ENCODE measurements at places on chromosomes 2 and 18. TPM values are rescaled to one million over a fixed set of nuclear protein-coding genes. Genes with fewer than 3 reads are reported as not detected.

TRAPPC12 gene
- total RNA-seq = 45.8 TPM

SPATS2L gene
- total RNA-seq = 8.9 TPM

IMPACT gene
- 19.9 TPM for total RNA-seq

SOX11 gene
- total RNA-seq = not detected

EDAR gene
- total RNA-seq = 1.1 TPM

VWC2L gene
- total RNA-seq = not detected

- no peaks in the 10 kb centered on the region for H3K4me1 ChIP-seq
- no peaks in the 10 kb centered on the region for H3K27me3 ChIP-seq
- H3K36me3 ChIP-seq = no peaks in the 10 kb centered on the region
- H3K27ac ChIP-seq = no peak overlapping the region
- no peak overlapping the region for H3K4me3 ChIP-seq
- DNase-seq = no peak
These were observed 56.8 kb upstream of the LRPPRC start for GRCh38 chr2:44052584-44052983.

GRCh38 chr18:34659579-34660517, 50.2 kb upstream of the DTNA start:
- H3K4me1 ChIP-seq = no peaks in the 10 kb centered on the region
- no peaks in the 10 kb centered on the region for H3K36me3 ChIP-seq
- H3K27ac ChIP-seq = no peak overlapping the region
- no peak overlapping the region for H3K4me3 ChIP-seq

DNA sequence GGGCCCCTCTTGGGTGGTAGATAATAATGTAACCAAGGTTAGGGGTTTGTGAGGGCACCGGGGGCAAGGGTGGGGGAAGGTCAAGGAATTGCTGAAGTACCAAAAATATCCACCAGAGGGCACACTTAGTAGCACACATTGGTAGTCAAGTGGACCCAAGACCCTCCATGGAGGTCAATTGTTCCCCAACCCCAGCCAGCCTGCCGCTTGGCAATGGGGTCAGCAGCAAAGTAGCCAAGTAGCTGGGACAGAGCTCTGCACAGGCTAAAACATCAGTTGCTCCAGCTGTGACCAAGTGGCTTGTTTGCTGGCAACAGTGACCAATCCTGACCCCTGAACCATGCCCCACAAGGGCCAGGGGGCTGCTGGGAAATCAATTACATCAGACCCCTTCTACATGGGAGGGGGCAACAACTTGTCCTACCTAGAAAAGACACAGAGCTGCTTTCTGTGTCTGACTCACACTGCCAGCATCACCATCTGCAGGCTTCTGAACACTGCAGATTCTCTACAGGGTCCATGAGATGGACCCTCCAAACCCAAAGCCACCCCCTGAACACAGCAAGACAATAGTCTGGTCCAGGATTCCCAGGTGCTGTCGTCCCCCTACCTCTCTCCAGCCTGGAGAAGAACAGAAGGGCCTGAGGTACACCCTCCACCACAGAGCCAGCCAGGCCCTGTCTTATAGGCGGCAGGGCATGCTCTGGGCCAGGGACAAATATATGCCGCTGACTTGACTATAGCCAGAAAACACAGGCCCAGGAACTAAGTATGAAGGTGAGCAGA, 76.0 kb downstream of the EMX1 start:
- peak; percentile 42 for DNase-seq
- no peaks in the 10 kb centered on the region for H3K36me3 ChIP-seq
- no peaks in the 10 kb centered on the region for H3K27me3 ChIP-seq

- peaks cover 9% of the 10 kb centered on the region for H3K27me3 ChIP-seq
- no peaks in the 10 kb centered on the region for H3K36me3 ChIP-seq
- no peaks in the 10 kb centered on the region for H3K4me1 ChIP-seq
These were observed 98.4 kb upstream of the SIX3 start for GRCh38 chr2:44843086-44843485.

GRCh38 chr18:40607542-40608148, 1347.4 kb upstream of the PIK3C3 start:
- no peak overlapping the region for H3K27ac ChIP-seq
- DNase-seq = no peak
- no peaks in the 10 kb centered on the region for H3K27me3 ChIP-seq
- no peaks in the 10 kb centered on the region for H3K4me1 ChIP-seq
- H3K36me3 ChIP-seq = no peaks in the 10 kb centered on the region

- no peak overlapping the region for H3K27ac ChIP-seq
- H3K36me3 ChIP-seq = no peaks in the 10 kb centered on the region
- no peak for DNase-seq
- H3K4me1 ChIP-seq = no peaks in the 10 kb centered on the region
- H3K4me3 ChIP-seq = no peak overlapping the region
These were observed 83.5 kb downstream of the SKA1 start for GRCh38 chr18:50458366-50458765.

GRCh38 chr2:160252900-160253299, 52.8 kb upstream of the ITGB6 start:
- no peak overlapping the region for H3K4me3 ChIP-seq
- H3K4me1 ChIP-seq = no peaks in the 10 kb centered on the region
- peaks cover 6% of the 10 kb centered on the region for H3K27me3 ChIP-seq

- H3K36me3 ChIP-seq = no peaks in the 10 kb centered on the region
- no peak overlapping the region for H3K4me3 ChIP-seq
- H3K4me1 ChIP-seq = peaks cover 2% of the 10 kb centered on the region
- H3K27me3 ChIP-seq = no peaks in the 10 kb centered on the region
These were observed 19.1 kb upstream of the SERPINE2 start for GRCh38 chr2:224058048-224058775.

- no peaks in the 10 kb centered on the region for H3K27me3 ChIP-seq
- peak; percentile 33 for DNase-seq
- H3K36me3 ChIP-seq = peaks cover 1% of the 10 kb centered on the region
- H3K4me1 ChIP-seq = peaks cover 11% of the 10 kb centered on the region
These were observed 55.7 kb downstream of the NPAS2 start for GRCh38 chr2:100875516-100876230.

GRCh38 chr2:100292022-100292580, 30.2 kb downstream of the LONRF2 start:
- H3K4me3 ChIP-seq = no peak overlapping the region
- peaks cover 5% of the 10 kb centered on the region for H3K27me3 ChIP-seq
- no peak overlapping the region for H3K27ac ChIP-seq
- peak; percentile 42 for DNase-seq
- H3K36me3 ChIP-seq = no peaks in the 10 kb centered on the region

DNA sequence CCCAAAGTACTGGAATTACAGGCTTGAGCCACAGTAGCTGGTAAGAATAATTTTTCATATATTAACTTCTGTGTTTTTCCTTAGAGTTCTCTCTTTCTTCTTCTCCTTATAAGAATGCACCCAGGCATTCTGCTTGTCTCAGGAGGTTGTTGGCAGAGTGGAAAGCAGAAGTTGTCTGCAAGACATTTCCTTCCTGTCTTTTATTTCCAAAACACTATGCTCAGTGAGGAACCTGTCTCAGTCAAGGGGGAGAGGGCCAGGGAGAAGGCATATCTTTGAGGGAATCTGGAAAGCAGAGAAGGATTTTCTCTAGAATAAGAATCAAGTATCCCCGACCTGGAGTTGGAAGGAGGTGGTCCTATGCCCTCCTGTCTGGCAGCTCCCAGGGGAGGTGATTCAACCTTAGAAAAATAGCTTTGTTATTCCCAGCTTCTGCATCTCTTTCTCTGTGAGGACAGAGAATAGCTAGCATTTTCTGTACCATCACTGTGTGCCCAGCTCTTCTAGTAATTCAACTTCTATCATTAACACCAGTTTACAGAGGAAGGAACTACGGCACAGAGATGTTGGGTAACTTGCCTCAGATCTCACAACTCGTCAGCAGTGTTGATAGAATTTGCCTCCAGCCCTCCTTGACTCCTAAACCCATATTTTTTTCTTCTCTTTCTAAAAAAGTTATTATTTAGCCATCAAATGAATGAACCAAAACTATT, 3.8 kb upstream of the LPIN2 start:
- peaks cover 38% of the 10 kb centered on the region for H3K4me1 ChIP-seq
- H3K36me3 ChIP-seq = peaks cover 2% of the 10 kb centered on the region
- no peak overlapping the region for H3K27ac ChIP-seq
- peak overlapping the region; percentile 16 for H3K4me3 ChIP-seq

- peak overlapping the region; percentile 84 for H3K27ac ChIP-seq
- peak overlapping the region; percentile 80 for H3K4me3 ChIP-seq
- H3K27me3 ChIP-seq = peaks cover 3% of the 10 kb centered on the region
These were observed 649 bp upstream of the CLIP4 start for GRCh38 chr2:29114586-29114945.

DNA sequence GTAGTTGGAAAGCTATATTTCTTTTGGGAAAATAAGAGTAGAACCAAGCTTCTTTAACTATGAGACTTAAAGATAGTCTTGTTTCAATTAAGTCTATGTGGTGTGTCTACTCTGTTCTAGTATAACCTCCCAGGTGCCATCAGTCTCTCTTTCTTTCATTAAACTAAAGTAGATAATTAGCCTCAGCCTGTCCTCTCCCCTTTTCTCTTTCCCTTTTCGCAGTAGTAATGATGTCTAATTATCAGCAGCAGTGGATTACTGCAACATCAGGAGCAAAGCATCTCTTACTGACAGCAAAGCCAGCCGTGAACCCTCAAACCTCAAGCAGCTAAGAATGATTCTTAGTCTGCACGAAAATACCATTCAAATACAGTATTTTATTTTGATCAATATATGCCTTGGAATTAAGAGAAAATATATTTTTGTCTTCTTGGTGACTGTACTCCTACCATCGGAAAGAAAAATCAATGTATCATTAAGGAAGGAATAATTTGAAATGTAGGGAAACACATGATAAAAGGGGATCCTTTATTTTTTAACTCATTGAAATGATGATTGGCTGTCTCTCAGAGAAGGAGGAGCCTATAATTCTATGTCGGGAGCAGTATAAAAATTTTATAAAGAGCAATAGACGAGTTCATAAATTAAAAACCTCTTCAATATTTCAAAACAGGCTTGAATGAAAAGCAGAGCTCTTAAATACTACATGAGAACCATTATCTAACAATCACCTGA, 4.5 kb downstream of the NOL4 start:
- peaks cover 8% of the 10 kb centered on the region for H3K4me1 ChIP-seq
- H3K27me3 ChIP-seq = peaks cover 40% of the 10 kb centered on the region
- no peak overlapping the region for H3K27ac ChIP-seq

DNA sequence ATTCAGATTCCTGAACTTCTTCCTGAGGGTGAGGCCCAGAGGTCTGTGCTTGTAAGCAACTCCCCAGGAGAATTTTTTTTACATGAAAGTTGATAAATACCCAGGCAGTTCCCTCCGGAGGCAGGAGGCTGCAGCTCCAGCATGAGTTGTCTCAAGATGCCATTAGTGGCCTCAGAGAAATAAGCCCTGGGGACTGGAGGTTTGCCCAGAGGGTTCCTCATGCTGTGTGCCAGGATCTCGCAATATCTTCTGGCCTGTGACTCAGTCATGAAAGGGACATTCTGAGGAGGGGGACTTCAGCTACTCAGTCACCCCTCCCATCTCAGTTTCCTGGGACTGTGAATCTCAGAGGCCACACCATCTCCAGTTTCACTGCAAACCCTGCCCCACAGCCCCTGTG, 49.9 kb downstream of the LYPD1 start:
- no peak for DNase-seq
- H3K27ac ChIP-seq = no peak overlapping the region
- no peaks in the 10 kb centered on the region for H3K4me1 ChIP-seq
- no peak overlapping the region for H3K4me3 ChIP-seq
- no peaks in the 10 kb centered on the region for H3K36me3 ChIP-seq

GRCh38 chr2:189662669-189663226, 1.5 kb downstream of the ASNSD1 start:
- no peaks in the 10 kb centered on the region for H3K27me3 ChIP-seq
- H3K4me3 ChIP-seq = no peak overlapping the region
- H3K4me1 ChIP-seq = peaks cover 48% of the 10 kb centered on the region

- peaks cover 10% of the 10 kb centered on the region for H3K4me1 ChIP-seq
- H3K36me3 ChIP-seq = no peaks in the 10 kb centered on the region
- peaks cover 14% of the 10 kb centered on the region for H3K27me3 ChIP-seq
- no peak overlapping the region for H3K4me3 ChIP-seq
- no peak overlapping the region for H3K27ac ChIP-seq
These were observed 36.6 kb downstream of the BCL11A start for GRCh38 chr2:60516826-60517225.

- H3K27ac ChIP-seq = no peak overlapping the region
- H3K27me3 ChIP-seq = no peaks in the 10 kb centered on the region
- no peaks in the 10 kb centered on the region for H3K4me1 ChIP-seq
These were observed 30.7 kb upstream of the FRZB start for GRCh38 chr2:182897137-182897536.

GRCh38 chr18:46067438-46068007, 4.5 kb downstream of the PSTPIP2 start:
- no peak for DNase-seq
- H3K4me3 ChIP-seq = no peak overlapping the region
- H3K36me3 ChIP-seq = peaks cover 2% of the 10 kb centered on the region
- H3K27ac ChIP-seq = no peak overlapping the region
- H3K27me3 ChIP-seq = no peaks in the 10 kb centered on the region
- H3K4me1 ChIP-seq = peaks cover 35% of the 10 kb centered on the region

DNA sequence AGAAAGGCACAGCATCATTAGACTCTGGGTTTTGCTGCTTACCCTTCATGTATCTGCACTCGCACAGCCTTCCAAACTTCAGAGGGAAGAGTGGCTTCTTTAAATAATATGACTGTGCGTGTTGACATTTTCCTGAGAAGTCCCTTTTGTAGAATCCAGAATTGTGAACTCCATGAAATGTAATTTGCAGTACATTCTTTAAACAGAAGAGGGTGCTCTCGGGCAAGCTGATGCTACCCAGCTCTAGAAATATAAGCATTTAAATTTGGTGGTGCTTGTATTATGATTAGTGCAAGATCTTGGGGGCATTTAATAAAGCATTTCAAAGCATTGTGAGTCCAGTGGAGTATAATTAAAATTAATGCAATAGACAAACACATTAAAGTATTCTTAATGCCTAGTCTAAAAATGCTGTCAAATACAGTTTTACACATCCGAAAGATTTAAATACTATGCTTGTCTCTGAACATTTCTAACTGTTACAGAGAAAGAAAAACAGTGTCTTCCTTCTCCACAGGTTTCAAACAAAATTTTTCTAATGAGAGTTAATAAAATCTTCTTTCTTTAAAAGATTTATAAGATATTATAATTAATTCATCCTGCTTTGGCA, 17.3 kb upstream of the GTF2A1L start:
- H3K27me3 ChIP-seq = peaks cover 4% of the 10 kb centered on the region
- no peak overlapping the region for H3K4me3 ChIP-seq
- H3K36me3 ChIP-seq = no peaks in the 10 kb centered on the region
- no peak for DNase-seq
- no peak overlapping the region for H3K27ac ChIP-seq

GRCh38 chr2:30491225-30491624, 44.2 kb downstream of the LCLAT1 start:
- no peaks in the 10 kb centered on the region for H3K27me3 ChIP-seq
- peaks cover 43% of the 10 kb centered on the region for H3K4me1 ChIP-seq
- DNase-seq = no peak
- H3K4me3 ChIP-seq = no peak overlapping the region

GRCh38 chr2:98374286-98374685, 28.0 kb downstream of the CNGA3 start:
- DNase-seq = no peak
- no peaks in the 10 kb centered on the region for H3K4me1 ChIP-seq
- H3K4me3 ChIP-seq = no peak overlapping the region

DNA sequence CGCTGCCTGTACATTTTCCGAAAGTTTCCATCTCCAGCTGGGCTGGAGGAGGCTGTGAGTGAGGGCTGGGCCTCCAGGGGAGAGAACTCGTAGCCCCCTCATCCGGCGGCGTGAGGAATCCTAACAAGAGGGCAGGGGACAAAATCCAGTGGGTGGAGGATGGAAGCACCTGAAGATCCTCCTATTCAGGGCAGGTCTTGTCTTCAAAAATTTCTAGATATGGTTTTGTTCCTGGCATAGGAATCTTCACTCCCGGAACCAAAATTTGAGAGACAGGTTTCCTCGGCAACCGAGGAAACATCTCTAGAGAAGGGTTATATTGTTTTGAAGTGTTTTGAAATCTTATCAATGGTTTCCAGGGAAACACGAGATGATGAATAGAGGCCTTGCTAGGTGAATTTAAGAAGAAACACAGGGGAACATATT, 136.7 kb downstream of the SH3BP4 start:
- no peak overlapping the region for H3K4me3 ChIP-seq
- DNase-seq = no peak
- no peaks in the 10 kb centered on the region for H3K4me1 ChIP-seq
- H3K27ac ChIP-seq = no peak overlapping the region
- H3K36me3 ChIP-seq = no peaks in the 10 kb centered on the region
